Gastroesophageal sphincter (tissue), 4 donors: ENCODE measurements at places on chromosomes 2 and 18. TPM values are rescaled to one million over a fixed set of nuclear protein-coding genes. Genes with fewer than 3 reads are reported as not detected.

GRCh38 chr2:216960671-216961268, 100.9 kb upstream of the TNP1 start:
- H3K27ac ChIP-seq: no peak overlapping the region
- no peaks in the 10 kb centered on the region for H3K36me3 ChIP-seq
- no peak for ATAC-seq
- H3K27me3 ChIP-seq: no peaks in the 10 kb centered on the region
- no peaks in the 10 kb centered on the region for H3K4me1 ChIP-seq

DNA sequence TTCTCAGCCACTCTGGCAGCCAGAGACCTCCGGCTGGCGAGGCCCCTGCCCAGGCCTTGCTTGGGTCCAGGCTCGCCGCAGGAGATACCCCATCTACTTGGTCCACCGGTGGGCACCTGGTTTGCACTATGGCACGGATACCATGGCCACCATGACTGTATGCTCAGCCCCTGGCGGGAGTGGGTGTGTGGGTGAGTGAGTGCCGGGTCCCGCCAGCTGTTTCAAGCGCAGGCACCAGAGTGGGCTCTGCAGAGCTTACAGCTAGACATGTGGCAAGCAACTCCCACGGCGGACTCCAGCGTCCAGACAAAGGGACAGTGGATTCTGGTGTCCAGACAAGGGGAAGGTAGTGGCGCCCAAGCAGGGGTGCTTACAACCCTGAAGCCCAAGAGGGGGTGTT, 1.4 kb downstream of the ATG4B start:
- no peaks in the 10 kb centered on the region for H3K27me3 ChIP-seq
- H3K27ac ChIP-seq: no peak overlapping the region
- no peak for ATAC-seq
- no peak overlapping the region for H3K4me3 ChIP-seq
- H3K36me3 ChIP-seq: peaks cover 1% of the 10 kb centered on the region
- peaks cover 34% of the 10 kb centered on the region for H3K4me1 ChIP-seq

DNA sequence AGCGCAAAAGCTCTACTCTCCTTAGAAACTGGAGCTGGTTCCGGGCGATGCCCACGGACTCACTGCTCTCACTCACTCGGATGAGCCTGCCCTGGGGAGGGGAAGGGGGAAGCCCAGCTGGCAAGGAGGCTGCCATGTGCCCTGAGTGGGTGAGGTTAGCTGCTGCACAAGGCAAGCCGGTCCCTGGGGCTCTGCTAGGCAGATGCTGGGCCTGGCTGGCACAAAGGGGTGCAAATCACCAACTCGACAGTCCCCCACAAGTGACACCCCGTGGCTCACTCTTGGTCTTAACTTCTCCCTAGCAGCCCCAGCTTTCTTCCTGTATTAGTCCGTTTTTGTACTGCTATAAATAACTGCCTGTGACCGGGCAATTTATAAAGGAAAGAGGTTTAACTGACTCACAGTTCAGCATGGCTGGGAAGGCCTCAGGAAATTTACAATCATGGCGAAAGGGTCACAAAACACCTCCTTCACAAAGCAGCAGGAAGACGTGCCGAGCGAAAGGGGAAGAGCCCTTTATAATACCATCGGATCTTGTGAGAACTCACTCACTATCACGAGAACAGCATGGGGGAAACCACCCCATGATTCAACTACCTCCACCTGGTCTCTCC, 33.2 kb downstream of the ADCY3 start:
- no peaks in the 10 kb centered on the region for H3K27me3 ChIP-seq
- H3K4me1 ChIP-seq: no peaks in the 10 kb centered on the region
- no peak overlapping the region for H3K4me3 ChIP-seq

- H3K27ac ChIP-seq: no peak overlapping the region
- ATAC-seq: no peak
- no peaks in the 10 kb centered on the region for H3K36me3 ChIP-seq
- no peaks in the 10 kb centered on the region for H3K27me3 ChIP-seq
- no peak overlapping the region for H3K4me3 ChIP-seq
Observed at GRCh38 chr2:52500561-52500960, 1267.0 kb upstream of the CHAC2 start.

DNA sequence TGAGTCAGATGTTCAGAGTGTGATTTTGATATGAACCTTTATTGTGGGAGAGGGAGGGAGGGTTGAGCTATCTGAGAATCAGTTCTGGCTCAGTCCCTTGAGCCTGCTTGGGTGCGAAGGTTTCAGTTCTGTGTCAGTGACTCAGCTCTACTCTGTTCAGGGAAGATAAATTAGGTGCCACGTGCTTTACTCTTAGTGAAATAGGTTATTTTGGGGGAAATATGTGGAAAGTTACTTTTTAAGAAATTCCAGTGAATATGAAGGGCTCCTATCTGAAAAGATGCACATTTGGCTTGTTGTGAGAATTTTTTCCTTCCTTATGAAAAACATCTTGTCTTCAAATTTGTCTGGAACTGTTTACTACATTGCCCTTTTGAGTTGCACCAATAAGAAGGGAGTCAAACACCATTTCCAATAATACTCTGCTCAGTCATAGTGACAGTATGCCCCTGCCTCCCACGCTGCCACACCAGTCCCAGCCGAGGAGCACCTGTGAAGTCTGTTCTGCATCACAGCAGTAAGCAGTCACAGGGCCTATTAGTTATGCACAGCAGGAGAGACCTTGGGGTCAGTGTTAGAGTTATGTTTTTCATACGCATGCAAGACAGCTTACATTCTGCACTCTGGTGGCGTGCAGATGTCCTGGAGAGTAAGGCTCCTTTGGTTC, 32.8 kb upstream of the DNAH7 start:
- H3K4me3 ChIP-seq: no peak overlapping the region
- H3K36me3 ChIP-seq: no peaks in the 10 kb centered on the region
- no peaks in the 10 kb centered on the region for H3K4me1 ChIP-seq
- H3K27ac ChIP-seq: no peak overlapping the region
- no peaks in the 10 kb centered on the region for H3K27me3 ChIP-seq
- peak; percentile 81 for ATAC-seq

DNA sequence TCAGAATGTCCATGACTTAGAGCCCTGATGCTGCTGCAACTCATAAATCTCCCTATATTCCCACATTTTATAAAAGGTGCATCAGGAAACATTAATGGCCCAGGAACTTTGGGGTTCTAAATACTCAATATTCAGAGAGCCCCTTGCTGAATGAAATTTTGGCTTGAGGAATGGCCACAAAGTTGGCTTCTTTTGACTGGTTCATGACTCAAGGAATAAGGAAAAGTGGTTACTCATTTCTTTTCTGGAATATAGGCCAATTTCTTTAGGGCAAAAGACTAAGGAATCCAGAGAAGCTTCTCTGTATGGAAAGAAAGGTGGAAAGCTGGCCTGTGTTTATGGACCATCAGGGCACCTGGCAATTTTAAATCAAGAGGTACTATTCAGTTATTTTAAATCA, 308.9 kb upstream of the NT5C1B start:
- H3K4me1 ChIP-seq: peaks cover 4% of the 10 kb centered on the region
- no peaks in the 10 kb centered on the region for H3K27me3 ChIP-seq
- ATAC-seq: no peak
- no peak overlapping the region for H3K4me3 ChIP-seq
- H3K36me3 ChIP-seq: no peaks in the 10 kb centered on the region

CBLN2 gene
- total RNA-seq: 0.40 TPM
